ENCODE measurements at places on chromosomes 7 and 10.

DNA sequence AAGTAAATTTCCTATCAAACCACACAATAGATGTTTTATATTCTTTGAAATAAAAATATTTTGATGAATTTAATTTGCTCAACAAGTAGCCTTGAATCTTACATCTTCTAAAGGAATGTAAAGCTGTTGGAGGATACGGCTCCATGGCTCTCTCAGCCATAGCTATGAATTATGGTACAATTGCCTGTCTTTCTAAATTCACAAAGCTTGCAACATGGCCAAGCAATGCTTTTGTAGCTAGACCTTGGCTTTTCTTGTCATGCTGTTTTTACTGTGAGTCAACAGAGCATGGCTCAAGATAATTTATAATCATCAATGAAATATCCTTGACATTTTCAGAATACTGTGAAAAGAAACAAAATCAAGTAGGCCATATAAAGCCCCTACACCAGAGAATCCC lies 286.7 kb downstream of the CACNA2D1 start:
- DNase-seq: no peak

- no peak for DNase-seq
Measured at GRCh38 chr10:119754936-119755335, 29.1 kb downstream of the INPP5F start.

DNA sequence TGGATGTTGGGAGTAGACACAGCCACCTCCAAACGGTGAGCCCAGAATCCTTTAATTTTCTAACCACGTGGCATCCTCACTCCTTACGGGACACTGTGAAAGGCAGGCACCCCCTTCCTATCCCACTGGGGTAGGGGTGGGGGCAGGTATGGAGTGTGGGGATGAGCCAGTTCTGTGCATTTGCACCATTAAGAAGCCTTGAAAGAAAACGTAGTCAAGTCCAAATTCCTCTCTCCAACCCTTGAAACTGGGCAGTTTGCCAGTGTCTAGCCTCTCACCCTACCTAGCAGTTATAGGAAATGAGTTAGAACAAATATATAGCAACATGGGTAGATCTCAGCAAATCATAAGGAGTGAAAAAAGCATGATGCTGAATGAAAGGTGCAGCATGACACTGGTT lies 92.4 kb upstream of the LEP start:
- no peak for DNase-seq

DNA sequence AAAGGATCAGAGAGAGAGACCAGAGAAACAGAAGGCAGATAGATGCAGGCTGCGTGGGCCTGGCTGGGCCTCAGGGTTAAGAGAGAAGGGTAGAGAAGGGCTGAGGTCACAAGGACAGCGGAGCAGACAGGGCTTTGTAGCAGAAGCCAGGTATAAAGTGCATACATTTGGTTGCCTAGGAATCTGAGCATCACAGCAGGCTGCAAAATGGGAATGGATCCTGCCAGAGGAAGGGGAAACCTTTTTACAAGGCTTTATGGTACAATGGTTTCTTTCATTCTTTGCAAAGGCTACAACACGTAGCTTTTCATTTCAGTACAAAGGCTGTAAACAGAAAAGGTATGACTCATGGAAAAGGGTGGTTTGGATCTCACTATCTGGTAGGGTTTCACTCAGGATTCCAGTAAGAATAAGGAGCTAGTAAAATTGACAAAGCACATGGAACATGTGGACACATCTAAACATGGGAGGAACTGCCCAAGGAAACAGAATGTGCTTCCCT lies 275.1 kb downstream of the DOCK4 start:
- DNase-seq: no peak

- DNase-seq: no peak
Measured at GRCh38 chr10:75070961-75071428, 40.5 kb upstream of the SAMD8 start.

GRCh38 chr7:121054925-121055324 lies 66.4 kb downstream of the CPED1 start:
- DNase-seq: no peak

DNA sequence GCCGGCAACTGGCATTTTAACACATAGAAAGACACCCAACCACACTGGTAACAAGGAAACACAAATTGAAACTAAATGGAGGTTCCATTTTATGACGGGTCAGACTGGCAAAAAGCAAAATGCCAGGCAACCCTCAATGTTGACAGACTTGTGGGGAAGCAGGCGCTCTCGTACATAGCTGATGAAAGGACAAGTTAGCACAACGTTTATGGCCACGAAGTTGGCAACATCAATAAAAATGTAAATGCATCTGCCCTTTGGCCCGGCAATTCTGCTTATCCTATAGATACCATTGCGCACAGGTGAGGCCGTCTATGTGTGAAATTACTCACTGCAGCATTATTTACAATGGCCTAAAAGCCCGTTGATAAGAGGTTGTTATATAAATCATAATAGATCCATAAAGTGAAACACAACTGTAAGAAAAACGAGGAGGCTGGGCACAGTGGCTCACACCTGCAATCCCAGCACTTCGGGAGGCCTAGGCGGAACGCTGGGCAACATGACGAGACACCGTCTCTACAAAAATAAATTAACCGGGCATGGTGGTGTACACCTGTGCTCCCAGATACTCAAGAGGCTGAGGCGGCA lies 39.8 kb downstream of the FOXL3 start:
- no peak for DNase-seq

DNA sequence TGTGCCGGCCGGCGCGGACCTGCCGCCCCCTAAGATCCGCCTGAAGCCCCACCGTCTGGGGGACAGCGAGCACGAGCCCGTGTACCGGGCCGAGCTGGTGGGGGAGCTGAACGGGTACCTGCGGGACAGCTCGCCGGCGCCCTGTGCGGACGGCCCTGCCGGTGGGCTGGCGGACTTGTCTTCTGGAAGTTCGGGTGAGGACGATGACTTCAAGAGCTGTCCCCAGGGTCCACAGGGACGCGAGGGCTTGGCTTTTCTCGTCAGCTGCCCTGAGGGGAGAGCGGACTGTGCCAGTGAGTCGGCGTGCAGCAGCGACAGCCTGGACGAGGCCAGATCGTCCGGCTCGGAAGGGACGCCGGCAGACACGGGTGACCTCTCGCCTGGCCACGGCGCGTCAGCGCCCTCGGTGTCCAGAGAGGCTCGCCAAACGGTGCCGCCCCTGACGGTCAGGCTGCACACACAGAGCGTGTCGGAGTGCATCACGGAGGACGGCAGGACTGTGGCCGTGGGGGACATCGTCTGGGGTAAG lies 8.5 kb downstream of the PWWP2B start:
- no peak for DNase-seq
